ENCODE measurements at places on chromosomes 5 and 9. TPM values are rescaled to one million over a fixed set of nuclear protein-coding genes. Genes with fewer than 3 reads are reported as not detected.

The PAX5 gene
- not detected for total RNA-seq

The CATSPER3 gene
- total RNA-seq: not detected

The ARL15 gene
- 51.5 TPM for total RNA-seq

The IFNA21 gene
- total RNA-seq: not detected

The MORN5 gene
- not detected for total RNA-seq

The PLEKHG4B gene
- total RNA-seq: not detected

The NR6A1 gene
- total RNA-seq: under 0.01 TPM

The GABRA6 gene
- total RNA-seq: not detected

The GKAP1 gene
- 2.1 TPM for total RNA-seq

The GGTA1 gene
- total RNA-seq: not detected

The ARL10 gene
- total RNA-seq: 8.1 TPM

The ENTPD8 gene
- not detected for total RNA-seq

The MSMP gene
- 187 TPM for total RNA-seq

The TSSK1B gene
- total RNA-seq: not detected

The TEK gene
- 110 TPM for total RNA-seq

The GTF2H2C gene
- total RNA-seq: 32.5 TPM

The PCDHA4 gene
- total RNA-seq: 0.61 TPM

The HAPLN1 gene
- 4.7 TPM for total RNA-seq

The SLC25A2 gene
- 0.15 TPM for total RNA-seq

The TRAF1 gene
- total RNA-seq: 3.8 TPM

The FEM1C gene
- 22.2 TPM for total RNA-seq

The CCNJL gene
- 6.2 TPM for total RNA-seq

The NXNL2 gene
- not detected for total RNA-seq

The TMEM252 gene
- not detected for total RNA-seq

The NEURL1B gene
- total RNA-seq: 0.32 TPM

The GMCL2 gene
- not detected for total RNA-seq

The NTNG2 gene
- total RNA-seq: under 0.01 TPM

The GNA14 gene
- 8.4 TPM for total RNA-seq

The REEP2 gene
- 1.4 TPM for total RNA-seq

The TMC1 gene
- total RNA-seq: 1.6 TPM

The IFNK gene
- not detected for total RNA-seq

The PCDHGB1 gene
- total RNA-seq: under 0.01 TPM

The ADCY2 gene
- total RNA-seq: not detected

The OR13C4 gene
- not detected for total RNA-seq

The SPINK4 gene
- total RNA-seq: not detected

The SOHLH1 gene
- not detected for total RNA-seq

The TRPM3 gene
- 1.6 TPM for total RNA-seq

The CAMLG gene
- 46.0 TPM for total RNA-seq

The OR1Q1 gene
- not detected for total RNA-seq

The STPG3 gene
- not detected for total RNA-seq

The DMGDH gene
- 0.30 TPM for total RNA-seq

The PCDHGB2 gene
- 0.65 TPM for total RNA-seq
